ENCODE measurements at places on chromosomes 11 and 22.

GRCh38 chr11:77095551-77096490, 6.8 kb upstream of the OMP start:
- DNase-seq: no peak

DNA sequence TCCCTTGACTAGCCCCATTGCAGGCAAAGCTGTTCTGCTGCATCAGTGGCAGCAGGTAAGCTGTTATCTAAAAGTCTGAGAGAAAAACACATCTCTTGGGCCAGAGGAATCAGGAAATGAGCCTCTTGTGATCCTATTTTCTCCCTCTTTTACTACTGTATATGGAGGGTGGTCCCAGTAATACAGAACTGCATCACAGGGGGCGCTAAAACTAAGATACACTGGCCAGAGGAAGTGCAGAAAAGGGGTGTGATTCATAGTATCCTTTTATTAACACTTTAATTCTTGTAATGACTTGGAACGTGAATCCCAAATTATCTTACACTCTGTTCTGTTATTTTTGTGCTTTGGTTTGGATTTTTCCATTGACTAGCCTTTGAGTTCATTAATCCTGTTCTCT, 8.8 kb upstream of the MED17 start:
- no peak for DNase-seq

- DNase-seq: no peak
These were observed 20.5 kb downstream of the SCUBE2 start for GRCh38 chr11:9070749-9071491.

- DNase-seq: no peak
These were observed 5.1 kb downstream of the GTPBP1 start for GRCh38 chr22:38710866-38711265.

DNA sequence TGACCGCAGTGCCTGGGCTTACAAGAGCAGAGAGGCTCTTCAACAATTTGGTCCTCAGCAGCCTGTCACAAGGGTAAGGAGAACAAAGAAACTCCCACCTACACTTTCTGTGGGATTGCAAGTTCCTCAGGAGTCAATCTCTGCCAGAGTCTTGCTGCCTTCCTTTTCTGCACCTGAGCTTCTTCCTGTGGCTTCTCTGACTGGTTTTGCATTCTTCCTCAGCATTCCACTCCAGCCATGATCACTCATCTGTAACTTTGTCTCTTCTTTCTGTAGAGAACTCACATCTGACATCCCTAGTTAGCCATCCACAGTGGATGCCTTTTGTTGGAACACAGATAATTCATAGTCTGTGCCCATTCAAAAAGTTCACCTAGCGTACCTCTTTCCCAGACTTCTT, 14.2 kb upstream of the OR6A2 start:
- no peak for DNase-seq

GRCh38 chr11:116821050-116821918, 1.8 kb downstream of the APOA4 start:
- no peak for DNase-seq

- DNase-seq: no peak
These were observed 82.2 kb downstream of the SERGEF start for GRCh38 chr11:17930544-17931125.

GRCh38 chr22:17950651-17951214, 73.6 kb downstream of the MICAL3 start:
- DNase-seq: no peak

DNA sequence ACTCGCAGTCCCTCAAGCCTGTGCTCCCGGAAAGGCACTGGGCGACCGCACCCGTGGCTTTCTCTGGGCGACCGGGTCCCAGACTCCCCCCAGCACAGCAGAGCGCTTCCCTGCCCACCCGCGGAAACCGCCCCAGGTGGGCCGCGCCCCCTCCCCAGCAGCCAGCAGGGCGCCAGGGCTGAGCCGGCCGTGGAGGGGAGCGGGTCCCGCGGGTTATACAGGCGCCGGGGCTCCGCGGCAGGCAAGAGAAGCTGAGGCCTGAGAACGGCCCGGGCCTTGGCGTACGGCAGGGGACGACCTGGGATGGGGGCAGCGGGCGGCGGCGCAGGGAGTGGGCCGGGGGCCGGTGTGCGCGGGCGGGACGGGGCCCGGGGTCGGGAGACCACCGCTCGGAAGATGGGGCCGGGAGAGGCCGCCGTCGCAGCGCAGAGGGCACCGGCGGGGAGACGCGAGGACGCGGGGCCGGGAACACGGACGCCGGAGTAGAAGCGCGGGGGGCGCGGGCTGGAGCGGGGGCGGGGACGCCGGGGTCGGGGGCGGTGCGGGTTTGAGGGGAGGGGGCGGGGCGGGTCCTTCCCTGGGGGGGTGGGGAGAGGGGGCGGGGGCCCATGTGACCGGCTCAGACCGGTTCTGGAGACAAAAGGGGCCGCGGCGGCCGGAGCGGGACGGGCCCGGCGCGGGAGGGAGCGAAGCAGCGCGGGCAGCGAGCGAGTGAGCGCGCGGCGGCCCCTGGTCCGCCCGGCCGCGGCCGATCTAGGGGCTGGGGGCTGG, at the start of gene MDK:
MDK (plus strand) TSS at position 622 of the 771 bp plus-strand sequence. CDS start 389 bp downstream, outside the sequence.
- no peak for DNase-seq

GRCh38 chr22:42404266-42404665, 27.9 kb downstream of the NFAM1 start:
- no peak for DNase-seq

DNA sequence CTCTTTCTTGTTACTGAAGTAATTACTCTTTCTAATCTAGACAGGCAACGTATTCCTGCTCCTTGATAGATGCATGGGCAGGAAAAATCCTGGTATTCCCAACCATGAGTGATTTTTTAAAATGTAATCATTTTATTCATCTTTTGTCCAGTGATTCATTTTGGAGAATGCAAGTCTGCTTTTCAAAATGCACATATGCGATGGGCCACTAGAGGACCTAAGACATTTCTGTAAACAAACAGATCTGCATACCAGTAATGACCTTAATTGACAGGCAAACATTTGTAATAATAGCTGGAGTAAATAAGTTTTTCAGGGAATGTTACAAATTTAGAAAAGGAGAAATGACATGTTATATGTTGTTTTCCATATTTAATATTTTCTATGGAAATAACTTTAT, 1167.6 kb downstream of the JRKL start:
- DNase-seq: no peak

DNA sequence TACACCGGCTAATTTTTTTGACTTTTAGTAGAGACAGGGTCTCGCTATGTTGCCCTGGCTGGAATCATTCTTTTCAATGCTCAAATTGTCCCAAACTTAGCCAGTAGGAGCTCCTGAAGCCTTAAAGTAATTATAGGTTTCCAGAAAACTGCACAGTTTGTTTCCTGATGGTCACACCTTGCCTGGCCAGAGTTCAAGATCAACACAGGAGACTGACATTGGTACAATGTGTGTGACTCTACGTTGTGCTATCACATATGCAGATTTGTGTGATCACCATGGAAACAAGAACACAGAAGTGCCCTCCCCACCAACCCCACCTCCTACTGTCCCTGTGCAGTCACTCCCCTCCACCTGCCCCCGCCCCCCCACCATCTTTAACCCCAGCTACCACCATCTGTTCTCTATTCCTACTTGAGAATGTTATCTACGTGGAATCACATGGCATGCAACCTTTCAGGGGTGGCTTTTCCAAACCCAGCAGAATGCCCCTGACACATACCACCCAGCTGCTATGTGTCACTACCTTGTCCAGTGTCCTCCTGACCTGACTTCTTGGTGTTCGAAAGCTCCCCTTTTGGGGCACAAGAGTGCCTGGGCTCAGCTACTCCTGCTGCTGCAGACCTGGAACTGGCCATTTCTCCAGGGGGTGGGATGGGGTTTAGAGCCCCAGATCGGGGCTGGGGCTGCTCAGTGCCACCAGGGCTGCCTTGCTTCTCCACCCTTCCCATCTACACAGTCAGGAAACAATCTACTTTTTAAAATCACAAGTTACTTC, 6.1 kb upstream of the NAP1L4 start:
- DNase-seq: no peak

DNA sequence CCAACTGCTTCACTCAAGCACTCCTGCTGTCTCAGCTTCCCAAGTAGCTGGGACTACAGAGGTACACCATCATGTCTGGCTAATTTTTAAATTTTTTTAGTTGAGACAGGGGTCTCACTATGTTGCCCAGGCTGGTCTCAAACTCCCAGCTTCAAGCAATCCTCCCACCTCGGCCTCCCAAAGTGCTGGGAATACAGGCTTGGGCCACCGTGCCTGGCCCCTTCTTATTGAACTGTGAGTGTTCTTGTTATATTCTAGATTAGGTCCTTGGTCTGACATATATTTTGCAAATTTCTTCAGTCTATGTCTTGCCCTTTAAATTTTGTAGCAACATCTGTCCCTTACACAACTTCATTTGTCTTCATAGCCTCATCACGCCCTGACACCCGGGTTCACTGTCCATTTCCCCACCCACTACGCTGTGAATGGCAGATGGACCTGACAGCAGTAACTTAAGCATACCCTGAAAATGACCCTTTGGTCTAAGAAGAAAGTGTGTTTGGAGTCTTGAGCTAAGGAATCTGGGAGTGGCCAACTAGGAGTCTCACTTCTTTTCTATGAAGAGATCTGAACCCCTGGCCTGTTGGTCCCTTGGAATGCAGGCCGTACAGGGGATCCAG, 4.2 kb upstream of the FAM118A start:
- no peak for DNase-seq

DNA sequence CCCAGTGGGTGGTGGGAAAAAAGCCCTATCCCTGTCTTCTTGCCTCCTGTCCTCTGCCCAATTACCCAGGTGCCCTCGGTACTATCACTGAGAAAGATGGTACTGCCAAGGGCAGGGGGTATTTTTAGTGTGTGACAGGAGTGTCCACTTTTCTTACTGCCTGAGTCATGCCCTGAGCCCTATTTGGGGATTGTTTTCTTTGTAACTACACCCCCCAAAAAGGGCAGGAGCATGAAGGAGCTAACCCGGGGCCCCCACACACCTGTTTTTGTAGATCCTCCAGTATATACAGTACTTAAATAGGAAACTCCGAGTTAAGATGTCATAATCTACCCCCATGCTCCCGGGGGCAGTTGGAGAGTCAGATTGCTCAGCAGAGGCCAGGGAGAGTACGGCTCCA, 3.8 kb downstream of the SMTNL1 start:
- DNase-seq: no peak

DNA sequence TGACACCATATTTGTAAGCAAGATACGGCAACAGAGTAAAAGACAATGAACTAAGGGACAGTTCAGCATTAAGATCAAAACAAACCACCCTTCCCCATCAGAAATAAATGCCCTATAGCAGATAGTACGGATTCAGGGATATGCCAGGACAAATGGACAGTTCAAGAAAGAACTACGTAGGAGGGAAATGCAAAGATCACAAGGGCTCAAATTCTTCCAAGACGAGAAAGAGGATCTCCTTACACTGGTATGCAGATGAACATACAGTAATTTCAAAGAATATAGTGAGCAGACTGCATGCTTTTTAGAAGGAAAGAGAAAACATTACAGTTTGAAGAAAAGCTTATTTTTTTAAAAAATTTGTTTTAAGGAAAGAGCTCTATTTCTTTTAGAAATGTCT, 124.7 kb upstream of the APOA1 start:
- no peak for DNase-seq

DNA sequence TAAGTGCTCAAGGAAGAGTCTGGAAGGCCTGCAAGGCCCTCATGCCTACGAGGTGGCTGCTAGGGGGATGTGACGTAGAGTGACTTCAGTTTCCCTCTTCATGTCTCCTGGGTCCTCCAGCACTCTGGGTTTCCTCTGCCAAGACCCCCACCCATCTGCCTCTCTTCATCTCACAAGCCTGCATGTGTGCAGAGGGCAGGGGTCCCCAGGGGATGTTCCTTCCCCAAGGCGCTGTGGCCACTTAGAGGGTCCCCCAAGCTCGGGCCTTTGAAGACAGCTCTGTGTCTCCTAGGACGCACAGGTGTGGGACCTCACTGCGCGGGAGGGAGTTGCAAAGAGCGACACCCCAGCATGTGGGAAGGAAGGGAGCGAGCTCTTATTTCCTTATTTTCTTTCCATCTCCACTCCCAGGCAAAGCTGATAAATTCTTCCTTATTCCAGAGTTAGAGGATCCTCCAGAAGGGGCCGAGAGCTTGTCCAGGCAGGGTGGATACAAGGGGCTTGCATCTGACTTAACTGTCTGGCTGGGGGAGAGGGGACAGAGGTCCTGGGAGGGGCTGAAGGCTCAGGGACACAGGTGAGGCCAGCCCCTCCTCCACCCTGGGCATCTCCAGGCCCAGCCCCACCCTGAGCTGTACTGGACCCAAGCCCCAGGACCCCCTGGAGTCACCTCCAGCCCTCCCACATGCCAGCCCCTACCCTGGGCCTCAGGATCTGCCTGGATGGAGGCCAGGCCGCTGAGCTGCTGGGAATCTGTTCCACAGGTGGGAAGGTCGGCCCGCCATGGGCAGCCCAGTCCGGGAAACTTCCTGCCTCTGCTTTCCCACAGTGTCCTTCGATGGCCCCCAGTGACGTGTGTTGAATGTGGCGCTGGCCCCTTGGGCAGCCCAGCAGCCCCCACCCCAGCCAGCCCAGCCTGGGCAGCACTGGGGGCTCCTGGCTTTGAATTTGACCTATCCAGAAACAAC, 59.7 kb upstream of the KCNQ1OT1 start:
- DNase-seq: no peak

DNA sequence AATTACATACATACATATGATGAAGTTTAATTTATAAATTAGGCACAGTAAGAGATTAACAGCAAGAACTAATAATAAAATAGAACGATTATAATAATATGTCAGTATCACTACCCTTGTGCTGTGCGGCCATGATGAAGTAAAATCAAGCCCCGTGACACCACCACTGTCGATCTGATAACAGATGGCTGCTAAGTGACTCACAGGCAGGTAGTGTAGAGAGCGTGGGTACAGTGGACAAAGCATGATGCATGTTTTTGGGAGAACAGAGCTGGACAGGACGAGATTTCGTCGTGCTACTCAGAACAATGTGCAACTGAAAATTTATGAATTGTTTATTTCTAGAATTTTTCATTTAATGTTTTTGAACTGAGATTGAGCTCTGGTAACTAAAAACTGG, 108.4 kb upstream of the TIMP3 start:
- DNase-seq: no peak

- DNase-seq: no peak
These were observed 688 bp upstream of the LRRC74B start for GRCh38 chr22:21044931-21045584.

GRCh38 chr11:7665473-7666291, 7.6 kb downstream of the CYB5R2 start:
- peak; percentile 36 for DNase-seq

DNA sequence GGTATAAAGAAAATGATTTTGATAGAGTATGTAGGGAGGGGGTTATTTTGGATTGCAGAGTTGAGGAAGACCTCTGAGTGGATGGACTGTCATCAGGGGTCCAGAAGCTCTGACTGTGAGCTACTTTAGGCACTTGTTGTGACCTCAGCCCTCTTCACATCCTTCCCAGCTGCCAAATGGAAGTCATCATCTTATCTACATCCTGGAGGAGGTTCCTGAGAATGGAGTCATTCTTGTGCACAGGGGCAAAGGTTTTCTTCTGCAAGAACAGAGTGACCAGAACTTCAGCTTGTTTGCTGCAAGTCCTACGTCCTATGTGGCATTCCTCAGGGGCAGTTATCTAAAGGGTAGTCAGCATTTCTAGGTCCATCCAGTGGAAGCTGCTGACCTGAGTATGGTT, 393.8 kb downstream of the AASDHPPT start:
- no peak for DNase-seq

GRCh38 chr11:43941257-43941994, 1.0 kb upstream of the C11orf96 start:
- no peak for DNase-seq

GRCh38 chr22:43036282-43036829, 21.4 kb upstream of the PACSIN2 start:
- no peak for DNase-seq

- no peak for DNase-seq
These were observed 4.1 kb downstream of the BEST1 start for GRCh38 chr11:61954106-61954850.
